ENCODE measurements at places on chromosomes 12 and 14.

GRCh38 chr14:56422703-56423213, 156.8 kb upstream of the TMEM260 start:
- DNase-seq = no peak

DNA sequence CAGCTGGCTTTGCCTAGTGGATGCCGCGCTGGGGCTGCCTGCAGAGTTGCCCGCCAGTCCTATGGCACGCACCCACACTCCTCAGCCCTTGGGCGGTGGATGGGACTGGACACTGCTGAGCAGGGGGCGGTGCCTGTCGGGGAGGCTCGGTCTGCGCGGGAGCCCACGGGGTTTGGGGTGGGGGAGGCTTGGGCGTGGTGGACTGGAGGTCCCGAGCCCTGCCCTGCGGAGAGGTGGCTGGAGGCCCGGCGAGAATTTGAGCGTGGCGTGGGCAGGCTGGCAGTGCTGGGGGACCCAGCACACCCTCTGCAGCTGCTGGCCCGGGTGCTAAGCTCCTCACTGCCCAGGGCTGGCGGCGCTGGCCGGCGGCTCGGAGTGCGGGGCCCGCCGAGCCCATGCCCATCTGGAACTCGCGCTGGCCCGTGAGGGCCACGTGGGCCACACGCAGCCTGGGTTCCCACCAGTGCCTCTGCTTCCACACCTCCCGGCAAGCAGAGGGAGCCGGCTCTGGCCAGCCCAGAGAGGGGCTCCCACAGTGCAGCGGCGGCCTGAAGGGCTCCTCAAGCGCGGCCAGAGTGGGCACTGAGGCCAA, 68.1 kb downstream of the ETNK1 start:
- DNase-seq = no peak

- peak; percentile 8 for DNase-seq
Measured at GRCh38 chr14:62126879-62127478, 364.8 kb downstream of the SNAPC1 start.

DNA sequence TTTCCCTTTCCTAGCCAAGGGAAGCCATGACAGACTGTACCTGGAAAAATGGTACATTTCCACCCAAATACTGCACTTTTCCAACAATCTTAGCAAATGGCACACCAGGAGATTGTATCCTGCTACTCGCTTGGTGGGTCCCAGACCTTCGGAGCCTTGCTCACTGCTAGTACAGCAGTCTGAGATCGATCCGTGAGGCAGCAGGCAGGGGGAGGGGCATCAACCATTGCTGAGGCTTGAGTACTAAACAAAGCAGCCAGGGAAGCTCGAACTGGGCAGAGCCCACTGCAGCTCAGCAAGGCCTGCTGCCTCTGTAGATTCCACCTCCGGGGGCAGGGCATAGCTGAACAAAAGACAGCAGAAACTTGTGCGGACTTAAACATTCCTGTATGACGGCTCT, 218.8 kb downstream of the LRIG3 start:
- DNase-seq = no peak

DNA sequence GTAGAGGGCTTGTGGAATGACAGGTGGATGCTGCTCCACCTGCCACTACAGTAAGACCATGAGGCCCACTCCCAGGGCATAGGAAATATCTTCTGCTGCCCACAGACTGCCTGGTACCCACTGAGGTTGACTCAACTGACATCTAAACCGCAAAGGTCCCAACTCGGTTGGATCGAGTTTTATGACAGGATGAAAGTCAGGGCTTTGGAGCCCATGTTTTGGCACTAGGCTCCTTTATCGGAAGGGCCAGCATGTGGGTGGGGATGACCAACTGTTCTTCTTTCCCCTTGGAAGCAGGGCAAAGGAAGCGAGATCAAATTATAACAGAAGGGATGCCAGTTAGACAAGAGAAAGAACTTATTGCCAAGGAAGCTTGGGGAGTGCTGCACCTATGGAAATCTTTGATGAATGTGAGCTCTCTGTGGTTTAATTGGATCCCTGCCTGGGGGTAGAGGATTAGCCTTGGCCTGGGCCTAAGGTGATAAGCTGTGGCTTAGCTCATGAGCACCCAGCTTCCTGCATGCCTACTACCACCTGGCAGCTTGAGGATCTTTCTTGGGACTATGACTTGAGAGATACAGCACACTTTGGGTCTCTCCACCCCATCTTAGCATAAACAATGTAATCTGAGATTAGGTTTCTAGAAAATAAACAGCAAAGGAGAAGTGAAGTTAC, 121.8 kb downstream of the KCNA5 start:
- DNase-seq = no peak

DNA sequence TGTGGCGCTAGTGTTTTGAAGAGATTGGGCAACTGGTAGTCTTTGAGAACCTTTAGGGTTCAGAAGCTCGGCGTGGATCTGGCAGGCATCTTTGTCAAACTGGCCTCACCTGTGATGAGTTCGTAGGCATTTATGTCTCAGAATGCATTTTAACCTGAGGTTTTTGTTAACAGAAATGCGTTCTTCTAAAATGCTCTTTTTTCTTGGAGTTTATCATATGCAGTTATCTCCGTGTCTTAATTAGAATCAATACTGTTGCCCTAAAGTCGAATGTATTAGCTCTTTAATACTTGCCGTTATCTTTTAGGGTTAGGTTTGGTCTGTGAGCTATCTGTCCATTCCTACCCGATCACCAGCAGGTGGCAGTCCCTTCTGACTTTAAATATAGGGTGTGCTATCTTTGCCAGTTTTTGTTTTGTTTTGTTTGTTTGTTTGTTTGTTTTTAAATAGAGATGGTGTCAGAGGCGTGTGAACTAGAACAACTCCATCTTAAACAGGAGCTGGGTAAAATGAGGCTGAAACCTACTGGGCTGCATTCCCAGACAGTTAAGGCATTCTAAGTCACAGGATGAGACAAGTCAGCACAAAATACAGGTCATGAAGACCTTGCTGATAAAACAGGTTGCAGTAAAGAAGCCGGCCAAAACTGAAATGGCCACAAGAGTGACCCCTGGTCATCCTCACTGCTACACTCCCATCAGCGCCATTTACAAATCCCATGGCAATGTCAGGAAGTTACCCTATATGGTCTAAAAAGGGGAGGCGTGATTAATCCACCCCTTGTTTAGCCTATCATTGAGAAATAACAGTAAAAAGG, 1.4 kb downstream of the ATF1 start:
- peak; percentile 81 for DNase-seq

- no peak for DNase-seq
Measured at GRCh38 chr12:24373004-24373403, 423.5 kb upstream of the SOX5 start.

- no peak for DNase-seq
Measured at GRCh38 chr12:25263594-25263993, 12.9 kb upstream of the KRAS start.

DNA sequence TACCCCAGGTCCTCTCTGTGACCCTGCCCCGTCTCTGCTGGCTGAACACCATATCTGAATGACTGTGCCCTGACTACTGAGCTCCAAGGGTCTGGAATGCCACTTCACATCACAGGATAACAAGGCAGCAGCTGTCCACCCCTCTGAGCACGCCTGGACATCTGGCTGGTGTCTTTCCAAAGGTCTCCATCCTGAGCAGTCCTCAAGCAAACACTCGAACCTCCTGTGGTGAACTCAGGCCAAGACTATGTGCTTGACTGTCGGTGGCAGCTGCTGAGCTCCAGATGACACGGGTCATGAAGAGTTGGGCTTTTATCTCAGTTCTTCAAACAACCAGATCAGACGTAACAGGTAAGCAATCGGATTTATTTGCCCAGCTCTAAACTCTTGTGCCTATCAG, 117.2 kb upstream of the BCL2L14 start:
- no peak for DNase-seq

DNA sequence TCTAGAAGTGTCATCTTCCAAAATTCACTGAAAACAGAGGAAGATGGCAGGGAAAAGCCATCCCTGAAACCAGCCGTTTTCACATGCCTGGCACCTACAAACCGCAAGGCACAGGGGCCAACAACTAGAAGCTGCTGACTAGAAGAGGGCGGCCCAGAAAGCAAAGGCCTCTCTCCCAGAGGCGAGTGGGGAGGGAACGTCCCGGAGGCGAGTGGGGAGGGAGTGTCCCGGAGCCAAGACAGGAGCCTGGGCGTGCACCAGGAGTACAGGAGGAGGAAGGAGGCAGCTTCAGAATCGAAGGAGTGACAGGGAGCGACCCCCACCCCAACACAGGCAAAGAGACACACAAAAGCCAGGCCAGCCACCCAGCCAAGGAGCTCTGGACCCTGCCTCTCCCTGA, 21.0 kb downstream of the ANKLE2 start:
- DNase-seq = no peak

DNA sequence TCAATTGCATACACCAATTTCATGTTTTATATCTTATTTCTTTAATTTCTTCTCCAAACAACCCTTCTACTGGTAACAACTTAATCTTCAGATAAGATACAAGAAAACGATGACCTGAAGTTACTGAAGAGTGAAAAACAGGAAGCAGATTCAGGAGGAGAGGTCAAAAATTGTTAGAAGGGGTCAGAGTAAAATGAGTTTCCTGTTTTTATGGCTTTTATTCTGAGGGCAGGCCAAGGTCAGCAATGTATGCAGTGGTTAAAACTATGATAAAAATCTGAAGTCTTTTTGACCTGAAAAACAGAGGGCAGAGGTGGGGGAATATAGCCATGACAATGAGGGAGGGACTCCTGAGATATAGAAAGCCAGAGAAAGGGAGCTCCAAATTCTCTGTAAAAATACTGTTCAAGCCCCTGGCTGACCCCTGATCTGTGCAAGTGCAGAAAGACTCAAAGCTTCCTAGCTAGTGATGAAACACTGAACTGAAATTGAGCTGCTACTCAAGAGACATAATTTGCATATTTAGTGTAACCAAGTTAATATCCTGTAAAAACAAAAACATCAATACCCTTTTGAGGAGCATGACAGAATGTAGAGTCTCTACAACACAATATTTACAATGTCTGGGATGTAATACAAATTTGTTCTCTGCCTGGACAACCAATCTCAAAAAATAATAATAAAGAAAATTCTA, 514.3 kb upstream of the SEL1L start:
- DNase-seq = no peak

- no peak for DNase-seq
Measured at GRCh38 chr12:124804011-124804621, 59.5 kb downstream of the SCARB1 start.

DNA sequence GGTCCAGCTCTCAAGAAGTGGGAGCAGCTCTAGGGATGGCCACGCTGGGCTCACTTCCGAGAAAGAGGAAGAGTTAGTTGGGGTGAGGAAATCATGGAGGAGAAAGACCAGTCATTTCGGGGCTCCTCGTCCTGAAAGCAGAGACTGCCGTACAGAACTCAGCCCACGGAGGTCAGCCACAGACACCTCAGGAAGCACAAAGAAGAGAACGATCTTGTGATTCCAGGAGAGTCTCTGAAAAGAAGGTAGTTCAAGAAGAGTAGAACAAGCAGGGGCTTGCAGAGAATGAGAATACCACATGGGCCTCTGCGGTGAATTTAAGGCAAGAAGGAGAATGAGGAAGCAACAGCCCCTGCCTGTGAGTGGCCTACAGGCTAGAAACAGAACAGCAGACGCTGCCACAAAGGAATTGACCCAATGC, 311.9 kb downstream of the CACNA1C start:
- DNase-seq = no peak

DNA sequence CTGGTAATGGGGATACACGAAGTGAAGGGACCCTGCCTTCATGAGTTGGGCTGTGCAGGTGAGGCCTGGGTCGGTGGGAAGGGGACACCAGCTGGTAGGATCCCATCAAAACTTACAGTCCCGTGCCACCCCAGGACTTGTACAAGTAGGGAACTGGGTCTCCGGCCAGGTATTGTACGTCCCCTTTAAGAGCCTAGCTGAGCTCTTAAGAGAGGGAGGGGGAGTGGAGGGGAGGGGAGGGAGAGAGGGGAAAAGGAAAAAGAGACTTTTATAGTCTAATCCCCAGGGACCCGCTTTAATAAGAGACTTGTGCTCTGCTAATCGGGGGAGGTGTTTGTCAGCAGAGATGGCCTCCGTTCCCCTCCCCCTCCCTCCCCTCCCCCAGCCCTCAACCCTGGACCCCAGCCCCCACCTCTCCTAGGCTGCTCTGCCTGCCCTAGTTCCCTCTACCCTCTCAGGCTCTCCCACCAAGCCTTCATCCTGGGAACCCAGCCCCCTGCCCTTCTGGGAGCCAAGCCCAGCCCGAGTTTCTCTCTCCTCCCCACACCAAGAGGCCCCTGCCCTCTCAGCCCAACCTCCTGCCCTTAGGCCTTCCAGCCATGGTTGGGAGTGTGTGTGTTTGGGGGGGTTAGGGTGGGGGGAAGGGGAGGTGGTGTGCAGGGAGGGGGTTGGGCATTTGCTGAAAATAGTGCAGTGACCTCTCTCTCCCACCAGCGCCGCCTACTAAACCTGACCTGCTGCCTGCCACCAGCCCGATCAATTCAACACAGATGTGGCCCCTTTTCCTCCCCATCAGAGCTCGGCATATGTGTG, 2.6 kb downstream of the GDF11 start:
- DNase-seq = no peak

GRCh38 chr14:69895109-69895508, 15.9 kb downstream of the SMOC1 start:
- DNase-seq = no peak

GRCh38 chr12:105449431-105449830, 118.9 kb downstream of the C12orf75 start:
- no peak for DNase-seq

DNA sequence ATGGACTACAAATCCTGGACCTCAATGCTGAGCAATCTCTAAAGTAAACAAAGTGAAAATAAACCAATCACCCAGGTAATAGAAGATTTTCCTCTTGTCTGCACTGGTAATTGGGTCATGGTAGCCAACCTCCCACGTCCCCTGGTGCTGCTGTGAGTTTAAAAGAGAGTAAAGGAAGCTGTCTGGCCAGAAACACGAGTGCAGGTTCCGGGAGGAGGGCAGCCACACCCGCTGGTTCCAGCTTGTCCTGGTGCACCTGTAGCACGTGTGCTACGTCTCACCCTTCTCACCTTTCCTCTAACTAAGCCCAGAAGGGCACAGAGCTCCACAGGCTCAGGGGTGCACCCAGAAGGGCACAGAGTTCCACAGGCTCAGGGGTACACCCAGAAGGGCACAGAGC, 5.4 kb downstream of the CRACR2A start:
- DNase-seq = no peak

DNA sequence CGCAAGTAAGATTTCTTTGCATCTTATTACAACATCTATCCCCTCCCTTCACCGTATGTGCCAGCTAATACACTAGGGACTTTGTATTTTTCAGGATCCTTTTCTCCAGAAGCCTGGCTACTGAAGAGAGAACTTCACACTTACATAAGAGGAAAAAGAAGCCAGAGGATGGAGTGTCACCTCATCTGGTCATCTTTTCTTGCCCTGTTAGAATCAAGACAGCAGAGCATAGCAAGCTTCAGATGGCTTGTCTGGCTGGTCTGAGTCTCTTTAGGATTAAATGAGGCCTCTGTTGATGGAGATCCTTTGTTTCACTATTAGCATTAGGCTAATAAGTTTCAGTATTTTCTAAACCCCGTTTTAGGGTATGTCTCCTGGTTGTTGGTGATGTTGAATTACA, 14.4 kb upstream of the AACS start:
- no peak for DNase-seq

Measured in hematopoietic multipotent progenitor cell treated with erythropoietin and hydrocortisone succinate and interleukin-3 and kit ligand, for 15 days (in vitro differentiated cells).